ENCODE measurements at places on chromosomes 12 and 14.

DNA sequence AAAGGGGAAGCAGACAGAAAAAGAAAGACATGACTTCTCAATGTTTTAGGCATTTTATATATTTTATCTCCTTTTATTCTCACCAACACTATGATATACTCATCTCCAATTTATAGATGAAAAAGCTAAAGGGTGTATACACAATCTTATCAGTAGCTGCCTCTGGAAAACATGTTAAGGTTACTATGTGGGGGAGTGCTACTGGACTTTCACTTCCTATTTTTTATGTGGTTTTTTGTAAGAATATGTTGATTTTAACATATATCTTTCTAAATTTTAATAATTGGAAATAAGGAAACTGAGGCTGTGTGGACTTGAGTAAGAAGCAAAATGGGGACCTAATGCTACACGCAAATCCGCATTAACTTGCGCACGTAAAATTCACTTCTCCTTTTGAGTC, 99.6 kb upstream of the PDE3A start:
- no peak for DNase-seq

DNA sequence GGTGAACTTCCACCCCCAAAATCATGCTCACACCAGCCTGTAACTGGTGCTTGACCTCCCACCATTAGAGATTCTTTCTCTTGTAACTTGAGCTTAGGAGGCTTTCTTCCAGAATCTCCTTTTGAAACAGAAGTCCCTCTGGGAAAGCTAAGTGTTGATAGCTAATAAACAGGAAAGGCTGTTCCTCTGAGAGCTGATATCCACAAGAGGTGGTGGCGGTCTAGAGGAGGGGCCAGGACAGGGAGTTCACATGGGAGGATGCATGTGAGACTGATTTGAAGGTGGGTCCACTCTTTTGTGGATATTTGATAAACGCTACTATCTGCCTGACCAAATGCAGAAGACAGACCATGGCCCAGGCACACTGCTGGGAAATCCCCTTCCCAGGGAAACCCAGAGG, 10.2 kb upstream of the PRMT8 start:
- no peak for DNase-seq

GRCh38 chr12:118715647-118716046, 265.7 kb upstream of the SRRM4 start:
- DNase-seq: no peak

- no peak for DNase-seq
Measured at GRCh38 chr14:33467971-33468370, 482.9 kb downstream of the EGLN3 start.

DNA sequence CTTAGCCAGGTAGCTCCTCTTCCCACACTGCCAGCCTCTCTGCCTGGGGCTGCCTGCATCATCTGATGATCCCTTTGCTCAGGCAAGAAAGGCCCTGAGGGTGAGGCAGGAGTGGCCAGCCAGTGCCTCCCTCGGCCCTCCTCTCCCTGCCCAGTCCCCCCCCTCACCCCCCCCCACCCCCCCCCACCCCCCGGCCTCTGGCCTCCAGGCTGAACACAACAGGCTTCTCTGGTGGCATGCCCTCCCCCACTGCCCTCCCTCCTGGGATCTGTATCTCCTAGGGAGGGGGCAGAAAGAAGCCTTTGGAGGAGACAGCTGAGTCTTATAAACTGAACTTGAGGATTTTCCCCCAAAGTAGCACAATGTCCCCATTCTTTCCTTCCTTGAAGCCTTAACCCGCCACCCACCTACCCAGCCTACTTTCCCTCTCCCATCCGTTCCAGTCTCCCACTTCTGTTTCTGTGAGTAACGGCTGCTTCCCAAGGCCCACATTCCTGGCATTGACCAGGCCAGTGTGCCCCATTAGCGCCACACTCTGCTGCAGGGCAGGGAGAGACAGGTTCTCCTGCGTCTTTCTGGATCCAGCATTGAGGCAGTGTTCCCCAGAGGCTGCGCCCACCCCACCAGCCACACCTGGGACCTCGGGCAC, 82.1 kb downstream of the B4GALNT3 start:
- no peak for DNase-seq

DNA sequence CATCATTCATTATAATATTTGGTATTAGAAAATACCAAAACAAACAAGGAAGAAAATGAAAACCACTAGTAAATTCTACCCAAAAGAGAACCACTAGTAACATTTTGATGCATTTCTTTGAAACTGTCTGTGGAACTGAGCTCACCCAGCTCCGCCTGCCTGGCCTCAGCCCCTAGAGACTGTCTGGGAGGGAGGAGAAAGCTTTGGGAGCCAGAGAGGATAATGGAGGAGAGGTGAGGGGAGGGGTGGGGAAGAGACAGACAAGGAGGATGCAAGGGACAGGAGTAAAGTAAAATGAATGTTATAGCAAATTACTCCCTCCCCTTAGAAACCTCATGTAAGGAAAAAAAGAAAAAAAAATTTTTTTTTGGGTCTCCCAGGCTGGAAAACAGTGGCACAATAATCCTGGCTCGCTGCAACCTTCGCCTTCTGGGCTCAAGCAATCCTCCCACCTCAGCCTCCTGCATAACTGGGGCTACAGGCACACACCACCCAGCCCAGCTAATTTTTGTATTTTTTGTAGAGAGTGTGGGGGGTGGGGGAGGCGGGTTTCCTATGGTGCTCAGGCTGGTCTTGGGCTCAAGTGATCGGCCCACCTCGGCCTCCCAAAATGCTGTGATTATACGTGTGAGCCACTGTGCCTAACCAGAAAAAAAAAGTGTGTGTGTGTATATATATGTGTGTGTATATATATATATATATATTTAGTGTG, 3.2 kb upstream of the MMP19 start:
- DNase-seq: no peak

- no peak for DNase-seq
Measured at GRCh38 chr14:87285506-87285905, 707.5 kb downstream of the GALC start.

- DNase-seq: no peak
Measured at GRCh38 chr12:99111600-99111999, 466.5 kb downstream of the APAF1 start.

DNA sequence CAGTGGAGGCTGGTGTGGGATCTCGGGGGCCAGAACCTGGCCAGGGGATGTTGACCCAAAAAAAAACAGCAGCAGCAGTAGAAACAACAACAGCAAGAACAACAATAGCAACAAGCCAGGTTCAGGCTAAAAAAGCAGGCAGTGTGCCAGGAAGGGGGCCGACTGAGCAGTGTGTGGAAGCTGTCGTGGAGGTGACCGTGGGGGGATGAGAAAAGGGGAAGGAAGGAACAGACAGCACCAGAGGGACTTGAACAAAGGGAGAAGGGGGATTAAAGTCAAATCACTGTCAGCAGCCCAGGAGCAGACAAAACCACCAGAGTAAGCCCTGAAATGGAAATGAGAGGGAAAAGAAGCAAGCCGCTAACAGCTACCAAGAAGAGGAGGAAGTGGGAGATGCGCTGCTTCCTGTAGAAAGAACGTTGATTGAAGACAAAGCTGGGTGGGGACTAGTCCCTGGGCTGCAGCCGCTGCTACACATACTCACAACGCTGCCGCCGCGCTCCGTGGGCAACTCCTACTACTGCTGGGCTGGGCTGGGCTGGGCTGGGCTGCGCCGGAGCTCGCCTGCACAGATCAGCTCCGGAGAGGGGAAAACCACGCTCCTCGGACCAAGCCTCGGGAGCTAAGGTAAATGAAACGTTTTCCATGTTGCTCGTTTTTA, at the start of gene GNG2:
GNG2 (plus strand) TSS at position 449 of the 661 bp plus-strand sequence. CDS start 90,067 bp downstream, outside the sequence.
- DNase-seq: no peak

DNA sequence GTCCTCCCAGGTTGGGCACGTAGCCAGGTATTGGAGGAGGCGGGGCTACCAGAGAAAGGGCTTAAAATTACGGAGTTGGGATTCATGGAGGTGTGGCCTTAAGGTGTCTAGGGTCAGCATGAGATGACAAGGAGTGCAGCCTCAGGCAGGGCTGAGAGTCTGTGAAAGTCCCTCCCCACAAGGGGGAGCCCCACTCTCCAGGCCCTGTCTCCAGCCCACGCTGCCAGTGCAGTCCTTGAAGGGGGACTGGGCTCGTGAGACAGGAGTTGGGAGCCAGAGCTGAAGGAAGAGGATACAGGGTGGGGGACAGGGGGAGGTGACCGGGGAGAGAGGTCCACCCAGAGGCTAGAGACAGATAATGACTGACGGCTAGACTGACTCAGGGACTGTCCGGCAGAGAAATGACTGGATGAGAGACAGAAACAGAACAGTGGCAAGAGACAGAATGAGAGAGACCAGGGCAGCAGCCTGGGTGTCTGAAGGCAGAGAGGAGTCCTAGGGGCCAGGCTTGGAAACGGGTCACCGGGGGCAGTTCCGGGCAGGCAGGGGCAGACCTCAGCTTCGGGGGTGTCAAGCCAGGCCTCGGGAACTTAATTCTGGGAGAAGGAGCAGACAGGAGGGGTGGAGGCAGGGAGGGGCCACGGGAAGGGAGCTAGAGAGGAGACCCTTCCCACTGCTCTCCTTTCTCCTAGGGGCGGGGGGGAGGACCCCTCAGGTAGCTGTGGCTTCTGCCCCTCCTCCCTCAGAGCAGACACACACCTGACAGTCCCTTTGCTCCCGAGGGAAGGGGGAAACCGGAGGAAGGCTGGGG, 970 bp downstream of the CDH24 start:
- peak; percentile 58 for DNase-seq

DNA sequence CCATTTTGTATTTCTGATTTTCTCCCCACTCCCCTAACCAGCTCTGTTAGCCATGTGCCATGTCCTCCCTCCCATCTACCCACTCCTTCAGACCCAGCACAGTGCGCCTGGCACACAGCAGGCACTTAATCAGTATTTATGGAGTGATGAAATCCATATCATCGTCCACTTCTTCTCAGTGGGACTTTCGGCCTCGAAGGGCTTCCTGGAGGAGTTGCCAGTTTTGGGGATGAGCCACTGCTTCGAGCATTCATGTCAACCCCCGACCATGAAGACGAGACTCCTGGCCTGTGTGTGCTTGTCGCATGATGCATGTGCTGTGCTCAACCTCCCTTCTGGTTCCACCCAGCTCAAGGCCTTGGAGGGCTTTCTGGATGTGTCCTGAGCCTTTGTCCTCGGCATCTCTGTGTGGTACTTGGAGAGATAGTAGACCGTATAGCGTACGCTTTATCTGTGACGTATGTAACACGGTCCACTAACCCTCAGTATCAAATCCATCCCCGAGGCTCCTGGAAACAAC, 119.5 kb upstream of the RTL1 start:
- DNase-seq: no peak

GRCh38 chr12:46858368-46858767, 32.6 kb upstream of the SLC38A4 start:
- DNase-seq: no peak

GRCh38 chr14:49955024-49955423, 62.1 kb downstream of the ARF6 start:
- DNase-seq: no peak

Data from keratinocyte (primary cell).